ENCODE measurements at places on chromosomes 5 and 9.

GRCh38 chr5:112630246-112631009 is 107.3 kb upstream of the APC start:
- no peak for DNase-seq

- DNase-seq: no peak
Measured at GRCh38 chr5:25516141-25516540, 871.4 kb upstream of the CDH10 start.

GRCh38 chr5:93359960-93360305 is 221.1 kb downstream of the NR2F1-AS1 start:
- DNase-seq: no peak

- DNase-seq: no peak
Measured at GRCh38 chr9:37976714-37977477, 73.0 kb upstream of the SLC25A51 start.

DNA sequence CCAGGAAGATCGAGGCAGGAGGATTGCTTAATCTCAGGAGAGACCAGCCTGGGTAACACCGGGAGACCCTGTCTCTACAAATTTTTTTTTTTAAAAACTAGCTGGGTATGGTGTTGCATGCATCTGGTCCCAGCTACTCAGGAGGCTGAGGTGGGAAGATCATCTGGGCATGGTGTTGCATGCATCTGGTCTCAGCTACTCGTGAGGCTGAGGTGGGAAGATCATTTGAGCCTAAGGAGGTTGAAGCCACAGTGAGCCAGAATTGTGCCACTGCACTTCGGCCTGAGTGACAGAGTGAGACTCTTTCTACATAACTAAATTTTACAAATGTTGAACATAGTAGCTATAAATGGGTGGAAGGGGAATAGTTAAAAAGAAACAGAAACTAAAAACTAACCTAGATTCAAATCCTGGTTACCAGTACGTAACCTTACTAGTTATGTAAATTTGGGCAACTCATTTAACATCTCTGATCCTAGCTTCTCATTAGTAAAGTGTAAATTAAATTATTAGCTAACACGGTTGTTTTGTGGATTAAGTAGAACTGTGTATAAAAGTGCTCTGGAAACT is 41.7 kb downstream of the TMEM161B start:
- DNase-seq: no peak

DNA sequence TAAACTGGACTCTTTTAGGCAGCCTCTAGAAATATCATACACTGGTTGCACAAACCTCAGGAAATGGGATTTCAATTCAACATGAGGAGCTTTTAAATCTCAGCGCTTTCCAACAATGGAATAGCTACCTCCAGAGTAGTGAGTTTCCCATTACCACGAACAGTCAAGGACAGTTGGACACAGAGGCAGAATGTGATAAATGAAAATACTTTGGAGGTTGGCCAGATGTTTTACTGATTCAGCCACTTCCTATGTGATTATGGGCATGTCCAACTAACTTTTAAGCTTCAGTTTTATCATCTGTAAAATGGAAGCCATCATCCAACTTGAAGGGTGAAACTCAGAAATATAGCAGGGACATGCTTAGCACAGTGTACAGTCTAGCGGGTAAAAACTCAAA is 2.1 kb downstream of the FBXW2 start:
- DNase-seq: no peak

DNA sequence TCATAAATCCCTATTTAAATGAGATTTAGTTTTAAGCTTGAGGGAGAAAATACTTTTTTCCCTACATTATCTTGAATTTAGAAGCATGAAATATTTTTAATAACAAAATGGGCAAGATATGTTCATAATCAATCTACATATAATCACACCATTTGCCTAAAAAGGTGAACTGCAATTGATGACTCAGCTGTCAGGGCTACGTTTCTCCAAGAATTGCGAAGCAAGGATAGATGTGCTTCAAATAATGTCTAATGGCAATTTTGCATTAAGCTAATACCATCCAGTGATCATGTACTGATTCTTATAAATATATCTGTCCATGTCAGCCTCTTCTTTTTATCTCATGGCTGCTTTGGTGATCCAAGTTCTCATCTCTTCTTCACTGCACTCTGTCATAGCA is 404.4 kb downstream of the MAN2A1 start:
- no peak for DNase-seq

DNA sequence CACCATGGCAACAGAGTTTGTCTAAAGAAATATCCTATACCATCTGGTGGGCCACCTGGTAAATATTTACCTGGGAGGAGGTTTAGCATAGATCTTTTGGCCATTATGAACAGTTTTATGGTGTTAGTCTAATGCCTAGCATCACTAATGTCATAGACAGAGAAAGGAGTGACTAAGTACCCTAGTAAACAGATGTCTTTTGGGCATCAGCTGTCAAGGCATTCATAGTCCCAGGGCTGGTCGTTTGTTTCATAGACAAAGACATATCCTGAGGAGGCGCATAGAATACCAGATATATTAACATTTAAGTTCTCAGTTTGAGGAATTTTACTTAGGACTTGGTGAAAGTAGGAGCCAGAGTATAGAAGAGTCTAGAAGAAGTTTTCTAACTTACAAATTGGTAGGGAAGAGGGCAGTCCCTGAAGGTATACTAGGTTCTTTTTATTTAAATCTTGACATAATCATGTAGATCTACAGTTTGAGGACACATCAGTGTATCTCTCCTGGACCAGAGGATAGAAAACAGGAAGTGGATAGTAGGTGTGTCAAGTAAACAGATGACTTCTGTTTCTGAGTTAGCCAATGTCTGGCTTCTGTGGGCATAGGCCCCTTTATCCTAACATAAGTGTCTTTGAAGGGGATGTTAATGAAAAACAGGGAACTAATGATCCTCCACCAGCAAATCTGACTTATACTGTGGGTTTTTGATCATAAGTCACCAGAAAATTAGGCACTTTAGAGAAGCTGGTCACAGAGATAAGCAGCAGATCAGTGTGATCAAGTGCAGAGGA is 105.0 kb upstream of the PRSS3 start:
- DNase-seq: no peak

- DNase-seq: peak; percentile 83
Measured at GRCh38 chr9:137286975-137287383, 9.5 kb downstream of the TOR4A start.

- no peak for DNase-seq
Measured at GRCh38 chr5:53099546-53099945, 10.0 kb downstream of the MOCS2 start.

DNA sequence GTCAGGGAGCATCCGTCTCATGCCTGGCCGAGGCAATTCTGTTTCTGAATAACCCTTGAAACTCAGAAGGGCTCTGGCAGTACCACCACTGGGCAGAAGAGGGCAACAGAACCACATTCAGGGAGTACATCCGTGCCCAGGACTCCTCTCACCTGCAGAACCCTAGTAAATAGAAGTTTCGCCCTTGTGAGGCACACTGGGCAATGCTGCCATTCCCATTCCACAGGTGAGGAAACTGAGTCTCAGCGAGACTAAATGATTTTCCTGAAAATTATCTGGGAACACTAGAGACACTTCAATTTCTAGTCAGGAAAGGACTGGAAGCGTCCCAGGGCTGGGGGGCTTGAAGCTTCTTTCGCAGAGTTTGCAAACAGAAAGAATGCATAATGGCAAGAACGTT is 74.7 kb downstream of the FGF1 start:
- peak; percentile 80 for DNase-seq

DNA sequence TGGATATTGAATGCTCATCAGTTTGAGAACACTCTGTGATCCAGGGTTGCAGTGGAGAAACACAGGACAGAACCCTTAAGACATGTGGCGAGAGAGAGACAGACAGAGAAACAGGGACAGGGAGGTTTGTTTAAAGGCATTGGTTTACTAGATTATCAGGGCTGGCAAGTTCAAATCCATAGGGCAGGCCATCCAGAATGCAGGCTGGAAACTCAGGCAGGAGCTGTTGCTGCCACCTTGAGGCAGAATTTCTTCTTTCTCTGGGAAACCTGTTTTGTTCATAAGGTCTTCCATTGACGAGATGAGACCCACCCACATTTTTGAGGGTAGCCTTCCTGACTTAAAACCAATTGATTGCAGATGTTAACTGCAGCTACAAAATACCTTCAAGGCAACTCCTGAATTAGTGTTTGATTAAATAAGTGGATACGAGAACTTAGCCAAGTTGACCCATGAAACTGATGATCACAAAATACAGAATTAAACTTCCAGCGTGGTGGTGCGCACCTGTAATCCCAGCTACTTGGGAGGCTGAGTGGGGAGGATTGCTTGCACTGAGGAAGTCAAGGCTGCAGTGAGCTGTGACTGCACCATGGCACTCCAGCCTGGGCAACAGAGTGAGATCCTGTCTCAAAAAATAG is 55.9 kb downstream of the NSUN2 start:
- DNase-seq: peak; percentile 36

DNA sequence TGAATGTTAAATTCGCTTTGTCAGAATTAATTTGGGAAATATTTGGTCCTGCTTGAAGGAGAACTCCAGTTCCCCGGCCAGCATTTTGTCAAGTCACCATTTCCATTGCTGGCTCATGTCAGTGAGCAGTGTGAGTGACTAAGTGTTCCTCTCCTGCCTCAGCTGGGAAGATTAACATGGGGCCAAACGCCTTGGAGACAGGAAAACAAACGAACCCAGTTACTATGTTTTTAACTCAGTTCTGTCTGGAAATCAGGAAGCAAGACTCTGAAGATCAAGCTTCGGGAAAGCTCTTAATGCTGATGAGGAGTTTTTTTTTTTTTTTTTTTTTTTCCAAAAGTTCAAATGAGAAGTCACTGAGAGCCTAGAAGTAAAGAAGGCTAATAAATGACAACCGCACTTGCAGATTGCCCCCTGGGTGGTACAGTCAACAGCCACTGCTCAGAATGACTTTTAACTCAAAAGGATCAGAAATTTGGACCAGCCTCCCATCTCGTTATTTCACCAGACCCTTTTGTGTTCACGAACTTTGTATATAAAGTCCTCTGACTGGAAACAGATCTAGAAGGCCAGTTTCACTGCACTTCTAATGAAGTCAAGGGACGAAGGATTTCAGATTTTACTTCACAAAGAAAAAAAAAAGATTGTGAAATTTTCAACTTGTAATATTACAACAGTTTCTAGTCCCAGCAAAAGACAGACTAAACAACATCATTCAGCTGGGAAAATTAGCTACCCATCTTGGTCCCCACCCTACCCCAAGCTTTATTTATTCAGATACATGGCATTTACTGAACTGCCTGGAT is 121.3 kb downstream of the LHFPL2 start:
- peak; percentile 69 for DNase-seq

DNA sequence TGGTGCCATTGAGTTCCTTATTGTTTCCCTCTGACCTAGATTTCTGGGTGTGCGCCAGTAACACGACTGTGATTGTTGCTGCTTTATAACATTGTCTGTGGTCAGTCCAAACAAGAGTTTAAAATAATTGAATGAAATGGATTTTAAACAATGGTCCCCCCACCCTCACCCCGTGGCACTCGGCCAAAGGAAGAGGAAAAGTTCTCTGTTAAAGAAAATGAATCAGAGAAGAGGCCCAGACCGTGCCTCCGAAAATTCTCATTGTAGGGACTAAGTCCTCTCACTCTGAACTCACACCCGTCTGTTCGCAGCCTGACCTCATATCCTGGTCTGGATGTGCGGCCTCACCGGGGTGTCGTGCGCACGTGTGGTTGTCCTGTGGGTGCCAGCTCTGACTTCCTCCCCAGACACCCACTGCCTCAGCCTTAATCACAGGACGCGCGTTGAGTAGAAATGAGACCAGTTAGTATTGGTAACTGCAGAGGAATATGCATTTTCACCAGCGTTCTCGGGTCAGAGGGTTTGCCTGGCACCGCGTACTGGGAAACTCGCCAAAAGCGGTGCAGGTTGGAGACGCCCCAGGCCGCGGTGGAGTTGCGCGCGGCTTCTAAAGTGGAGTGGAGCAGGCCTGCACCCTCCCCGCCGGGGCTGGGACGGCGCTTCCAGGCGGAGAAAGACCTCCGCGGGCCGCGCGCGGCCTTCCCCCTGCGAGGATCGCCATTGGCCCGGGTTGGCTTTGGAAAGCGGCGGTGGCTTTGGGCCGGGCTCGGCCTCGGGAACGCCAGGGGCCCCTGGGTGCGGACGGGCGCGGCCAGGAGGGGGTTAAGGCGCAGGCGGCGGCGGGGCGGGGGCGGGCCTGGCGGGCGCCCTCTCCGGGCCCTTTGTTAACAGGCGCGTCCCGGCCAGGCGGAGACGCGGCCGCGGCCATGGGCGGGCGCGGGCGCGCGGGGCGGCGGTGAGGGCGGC is at the start of gene ABL1:
ABL1 (plus strand) TSS at position 884 of the 966 bp plus-strand sequence. CDS start 193 bp downstream, outside the sequence.
- peak; percentile 79 for DNase-seq

- no peak for DNase-seq
Measured at GRCh38 chr5:107277485-107278125, 393.1 kb downstream of the EFNA5 start.

DNA sequence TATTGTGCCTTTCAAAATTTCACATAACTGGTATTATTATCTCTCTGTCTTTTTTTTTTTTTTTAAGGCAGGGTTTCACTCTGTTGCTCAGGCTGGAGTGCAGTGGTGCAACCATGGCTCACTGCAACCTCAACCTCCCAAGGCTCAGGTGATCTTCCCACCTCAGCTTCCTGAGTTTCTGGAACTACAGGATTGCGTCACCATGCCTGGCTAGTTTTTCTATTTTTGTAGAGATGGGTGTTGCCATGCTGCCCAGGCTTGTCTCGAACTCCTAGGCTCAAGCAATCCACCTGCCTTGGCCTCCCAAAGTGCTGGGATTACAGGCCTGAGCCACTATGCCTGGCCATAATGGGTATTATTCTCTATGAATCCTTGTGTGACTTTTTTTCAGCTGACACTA is 402.3 kb upstream of the SMARCA2 start:
- DNase-seq: no peak
